Stimulated activated naive CD4-positive, alpha-beta T cell (primary cell): ENCODE measurements at places on chromosomes 13 and 19.
A peak's percentile ranks its signal among the peaks of the same experiment; 100 is the strongest.

DNA sequence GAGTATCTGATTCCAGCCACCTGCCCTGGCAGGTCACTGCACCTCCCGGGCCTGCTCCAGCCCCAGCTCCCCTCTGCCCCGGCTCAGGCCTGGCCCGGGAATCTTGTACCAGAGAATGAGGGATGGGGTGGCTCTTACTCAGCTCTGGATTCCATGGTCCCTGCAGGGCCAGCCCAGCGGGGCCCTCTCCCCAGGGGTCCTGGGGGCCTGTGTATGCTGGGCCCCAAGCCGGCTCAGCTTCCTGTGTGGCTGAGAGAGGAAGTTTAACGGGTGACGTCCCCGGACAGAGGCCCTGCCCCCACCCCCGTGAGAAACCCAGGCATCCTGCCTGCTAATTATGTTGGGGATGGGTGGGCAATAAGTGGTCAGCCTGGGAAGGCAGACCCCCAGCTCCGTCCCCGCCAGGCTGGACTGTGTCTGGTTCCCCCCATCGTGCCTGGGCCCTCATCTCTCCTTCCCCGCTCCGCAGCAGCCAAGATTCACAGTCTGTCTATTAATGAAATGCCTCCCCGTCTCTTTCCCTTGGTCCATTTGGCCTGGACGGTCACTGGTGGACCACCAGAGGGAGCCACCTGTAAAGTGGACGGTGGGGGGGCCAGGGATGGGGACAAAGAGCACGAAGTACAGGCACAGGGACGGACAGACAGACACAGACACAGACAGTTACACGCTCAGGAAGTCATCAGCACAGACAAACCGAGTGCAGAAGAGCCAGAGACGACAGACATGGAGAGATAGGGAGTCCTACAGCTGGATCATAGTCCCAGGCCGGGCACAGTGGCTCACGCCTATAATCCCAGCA is at the start of gene DENND1C:
Gene DENND1C, minus strand, starts transcription at position 247 of the 802 bp plus-strand sequence. Its CDS starts 92 bp downstream, at position 155.
- DNase-seq, result peak; percentile 48

DNA sequence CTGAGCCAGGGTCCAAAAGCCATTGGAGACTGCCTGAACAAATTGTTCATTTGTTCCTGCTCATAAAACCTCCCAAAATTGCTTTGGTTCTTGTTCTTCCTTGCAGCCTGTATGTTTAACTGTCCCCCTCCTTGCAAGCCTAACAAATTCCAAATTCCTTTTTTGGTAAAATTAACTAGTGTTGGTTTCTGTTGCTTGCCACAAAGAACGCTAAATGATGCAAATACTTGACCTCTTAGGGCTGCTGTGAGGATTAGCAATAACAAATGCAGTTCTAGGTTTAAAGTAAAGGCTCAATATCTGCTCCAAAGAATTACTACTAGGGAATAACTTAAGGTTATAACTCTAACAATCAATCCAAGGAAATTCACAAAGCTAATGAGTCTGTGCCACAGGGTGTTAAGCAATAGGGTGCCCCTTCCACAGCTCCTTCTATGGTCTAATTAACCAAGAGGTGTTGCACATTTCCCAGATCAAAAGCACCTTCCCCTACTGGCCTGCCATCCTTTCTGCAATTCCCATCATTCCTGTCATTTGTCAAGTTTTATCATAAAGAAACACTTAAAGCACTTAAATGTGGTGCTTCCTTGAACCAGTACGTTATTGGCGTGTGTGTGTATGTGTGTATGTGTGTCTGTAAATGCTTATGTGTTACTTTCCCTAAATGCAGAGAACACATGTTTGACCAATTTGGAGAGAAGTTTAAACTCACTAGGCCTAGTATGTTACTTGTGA is 110.2 kb downstream of the RAP2A start:
- DNase-seq, result no peak

DNA sequence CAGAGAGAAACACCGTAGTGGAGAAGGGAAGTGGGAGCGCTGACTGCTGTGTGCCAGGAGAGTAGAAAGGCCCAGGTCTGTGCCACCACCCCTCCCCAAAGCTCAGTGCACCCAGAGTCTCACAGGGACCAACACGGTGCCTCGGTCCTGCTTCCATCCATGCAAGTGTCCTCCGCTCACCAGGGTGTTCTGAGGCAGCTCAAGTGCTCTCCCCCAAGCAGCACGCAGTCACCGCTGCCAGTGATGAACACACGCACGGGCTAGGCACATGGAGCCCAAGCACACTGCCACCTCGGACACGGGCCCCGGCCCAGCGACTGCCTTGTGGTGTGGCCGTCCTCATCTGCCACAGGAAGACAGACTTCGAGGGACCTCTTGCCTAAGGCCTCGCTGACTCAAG is 10.5 kb downstream of the POP4 start:
- DNase-seq, result no peak

GRCh38 chr19:51792932-51793331 is 2.0 kb upstream of the FPR3 start:
- DNase-seq, result no peak

- no peak for DNase-seq
Measured at GRCh38 chr19:9883764-9884163, 48.6 kb downstream of the PIN1 start.

GRCh38 chr19:31261603-31262212 is 87.5 kb downstream of the TSHZ3 start:
- DNase-seq, result no peak

GRCh38 chr13:103277959-103278694 is 211.9 kb upstream of the SLC10A2 start:
- no peak for DNase-seq
